Activated CD4-positive, alpha-beta T cell treated with anti-CD3 and anti-CD28 coated beads, Interleukin-2, amount 50 U/mL, for 16 hours (primary cell): ENCODE measurements at places on chromosomes 1 and 21.

DNA sequence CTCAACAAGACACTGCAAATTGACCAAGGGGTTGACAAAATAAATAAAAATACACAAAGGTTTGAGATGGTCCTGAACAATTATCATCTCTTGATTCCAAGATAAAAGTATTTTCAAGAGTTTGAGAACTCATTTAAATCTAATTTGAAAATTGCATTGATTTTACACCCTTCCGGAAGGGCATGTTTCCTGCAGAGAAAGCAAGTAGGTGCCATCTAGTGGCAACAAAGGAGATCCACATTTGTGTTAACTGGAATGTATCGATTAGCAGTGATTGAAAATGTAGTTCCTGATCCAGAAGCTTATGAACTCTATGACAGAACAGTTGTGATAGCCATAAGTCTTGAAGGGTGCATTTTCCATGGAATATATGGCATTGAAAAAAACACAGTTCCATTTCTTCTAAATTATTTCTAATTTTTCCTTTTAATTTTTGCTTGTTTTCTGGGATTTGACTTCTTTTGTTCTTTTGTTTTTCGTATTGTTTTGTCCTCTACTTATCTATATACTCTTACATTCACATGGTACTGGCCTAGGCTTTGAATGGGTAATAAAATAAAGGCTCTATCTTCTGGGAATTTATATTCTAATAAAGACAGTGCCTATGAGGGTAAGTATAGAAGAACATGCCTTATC is 143.7 kb downstream of the DNM3 start:
- DNase-seq, result peak; percentile 64

DNA sequence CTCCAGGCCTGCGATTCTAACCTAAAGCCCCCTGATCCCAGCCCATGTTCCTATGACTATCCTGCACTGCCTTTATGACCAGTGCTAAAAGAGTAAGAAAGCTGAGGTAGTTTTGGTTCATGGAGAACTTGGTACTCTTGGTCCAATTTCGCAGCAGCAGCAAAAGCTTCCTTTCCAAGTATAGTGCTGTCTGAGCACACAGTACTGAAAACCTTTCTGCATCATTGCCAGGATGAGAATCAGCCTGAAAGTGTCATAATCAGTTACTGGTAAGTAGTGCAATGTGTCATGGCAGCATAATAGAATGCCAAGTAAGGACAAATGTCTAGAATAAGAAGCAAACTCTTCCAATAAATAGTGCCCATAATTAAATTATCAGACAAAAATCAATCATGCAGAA is 889.6 kb upstream of the ADGRL4 start:
- no peak for DNase-seq

DNA sequence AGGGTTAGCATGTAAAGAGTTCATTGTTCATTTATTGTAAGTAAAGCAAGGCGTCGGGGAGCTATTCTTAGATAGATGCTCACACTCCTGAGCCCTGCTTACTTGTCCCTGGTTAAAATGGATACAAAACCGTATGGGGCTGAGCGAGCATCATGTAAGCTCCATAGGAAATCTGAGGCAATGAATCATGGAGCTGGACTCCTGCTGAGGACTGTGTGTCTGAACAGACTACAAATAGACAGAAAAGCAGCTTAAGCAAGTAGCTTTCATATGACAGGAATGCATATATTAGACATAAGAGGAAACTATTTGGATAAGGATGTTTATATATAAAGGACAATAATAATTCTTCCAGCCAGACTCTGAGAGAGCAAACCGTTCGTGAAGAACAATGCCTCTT is 604.9 kb upstream of the PTBP2 start:
- DNase-seq, result no peak

- peak; percentile 74 for DNase-seq
Measured at GRCh38 chr1:54287176-54287650, 87.2 kb downstream of the MRPL37 start.

- no peak for DNase-seq
Measured at GRCh38 chr1:9344426-9345200, 51.9 kb downstream of the SPSB1 start.

GRCh38 chr1:100219883-100220282 is 29.8 kb downstream of the DBT start:
- peak; percentile 20 for DNase-seq

DNA sequence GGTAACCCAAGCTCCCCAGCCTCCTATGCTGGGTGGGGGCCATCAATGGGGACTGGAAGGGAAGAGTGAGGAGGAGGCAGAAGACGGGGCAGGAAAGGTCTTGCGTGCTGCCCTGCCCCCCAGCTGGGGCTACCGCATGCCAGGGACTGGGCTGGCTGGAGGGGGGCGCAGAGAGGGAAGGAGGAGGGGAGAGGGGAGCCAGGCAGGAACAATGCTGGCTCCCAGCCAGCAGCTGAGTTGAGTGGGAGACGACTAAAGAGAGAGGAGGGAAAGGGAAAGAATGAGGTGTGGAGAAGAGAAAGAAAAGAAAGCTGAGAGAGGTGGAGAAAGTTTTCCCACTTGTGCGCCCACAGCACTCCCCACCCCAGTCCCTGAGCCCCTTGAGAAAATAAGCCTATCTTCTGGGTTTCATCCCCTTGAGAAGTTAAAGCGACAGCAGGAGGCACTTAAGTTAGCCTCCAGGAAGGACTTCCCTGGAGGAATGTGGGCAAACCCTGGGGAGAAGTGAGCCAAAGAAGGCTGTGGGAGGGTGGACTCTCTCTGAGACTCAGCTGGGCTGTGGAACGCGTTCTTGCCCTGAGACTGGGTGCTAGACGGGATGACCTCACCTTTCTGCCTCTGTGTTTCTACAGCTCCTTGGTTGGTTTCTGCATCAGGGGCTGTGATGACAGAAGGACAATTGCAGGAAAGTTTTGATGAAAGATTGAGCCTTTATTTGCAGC is 12.9 kb upstream of the NES start:
- DNase-seq, result no peak

GRCh38 chr1:29392036-29392435 is 155.7 kb downstream of the PTPRU start:
- DNase-seq, result no peak

GRCh38 chr1:186775036-186775435 is 53.7 kb upstream of the PLA2G4A start:
- no peak for DNase-seq

DNA sequence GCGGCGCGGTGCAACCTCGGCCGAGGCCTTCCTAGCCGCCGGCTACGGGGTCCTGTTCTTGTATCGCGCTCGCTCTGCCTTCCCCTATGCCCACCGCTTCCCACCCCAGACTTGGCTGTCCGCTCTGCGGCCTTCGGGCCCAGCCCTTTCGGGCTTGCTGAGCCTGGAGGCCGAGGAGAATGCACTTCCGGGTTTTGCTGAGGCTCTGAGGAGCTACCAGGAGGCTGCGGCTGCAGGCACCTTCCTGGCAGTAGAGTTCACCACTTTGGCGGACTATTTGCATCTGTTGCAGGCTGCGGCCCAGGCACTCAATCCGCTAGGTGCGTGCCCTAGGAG is 379 bp downstream of the PPCS start:
- DNase-seq, result peak; percentile 72

DNA sequence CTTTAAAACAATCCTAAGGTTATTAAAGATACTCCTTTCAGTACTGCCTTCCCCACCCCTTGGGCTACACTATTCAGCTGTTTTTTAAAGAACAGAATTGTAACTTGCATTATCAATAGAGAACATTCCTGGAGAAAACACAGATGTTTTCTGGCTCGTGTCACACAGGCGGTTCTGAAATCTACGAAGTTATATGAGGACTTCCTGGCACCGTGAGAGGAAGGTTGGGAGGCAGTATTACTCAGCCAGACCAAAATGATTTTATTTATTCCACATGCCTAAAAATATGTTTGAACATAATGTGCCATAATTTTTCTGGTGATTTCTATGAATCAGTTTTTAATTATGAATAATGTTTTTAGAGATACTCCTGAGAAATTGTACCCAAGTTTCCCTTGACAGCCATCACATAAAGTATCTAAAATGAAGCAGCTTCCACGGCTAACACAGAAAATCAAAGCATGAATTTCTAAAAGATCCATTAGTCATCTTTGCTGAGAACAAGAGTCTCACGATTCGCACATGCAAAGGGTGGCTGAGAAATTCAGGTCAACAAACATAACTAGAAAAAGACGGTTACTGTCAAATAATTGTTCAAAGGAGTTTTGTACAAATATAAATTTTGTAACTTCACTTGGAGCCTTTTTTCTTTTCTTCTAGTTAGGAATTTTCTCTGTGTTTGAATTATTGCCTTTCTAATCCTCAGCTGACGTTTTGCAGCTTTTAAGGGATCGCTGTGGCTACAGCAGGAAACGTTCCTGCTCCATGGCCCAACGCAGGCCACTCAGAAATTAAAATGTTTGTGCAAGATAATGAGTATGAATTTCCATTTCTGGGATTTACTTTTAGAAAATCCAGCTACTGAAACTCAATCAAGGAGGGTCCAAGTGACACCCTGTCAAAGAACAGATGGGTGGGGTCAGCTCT is 8.0 kb upstream of the SIM2 start:
- no peak for DNase-seq

GRCh38 chr1:72412286-72412685 is 129.9 kb upstream of the NEGR1 start:
- DNase-seq, result no peak

DNA sequence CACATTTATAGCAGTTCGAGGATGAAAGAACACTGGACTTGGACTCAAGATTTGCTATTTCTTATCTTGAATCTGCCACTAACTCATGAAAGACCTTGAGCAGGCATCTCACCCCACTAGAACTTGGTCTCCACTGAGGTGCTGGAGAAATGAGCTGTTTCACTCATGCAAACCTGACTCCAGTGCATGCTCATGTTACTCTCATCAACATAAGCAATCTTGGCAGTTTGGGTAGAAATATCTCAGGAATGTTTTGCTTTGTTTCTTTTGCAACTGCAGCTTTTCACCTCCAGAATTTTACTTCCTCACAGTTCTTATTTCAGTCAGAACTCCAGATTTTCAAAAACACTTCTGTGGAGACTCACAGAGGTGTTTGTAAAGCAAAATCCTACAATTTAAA is 46.2 kb upstream of the DAB1 start:
- no peak for DNase-seq

- no peak for DNase-seq
Measured at GRCh38 chr1:201463071-201463552, 5.9 kb downstream of the PHLDA3 start.

- DNase-seq, result no peak
Measured at GRCh38 chr1:187839873-187840272, 1011.1 kb downstream of the PLA2G4A start.

DNA sequence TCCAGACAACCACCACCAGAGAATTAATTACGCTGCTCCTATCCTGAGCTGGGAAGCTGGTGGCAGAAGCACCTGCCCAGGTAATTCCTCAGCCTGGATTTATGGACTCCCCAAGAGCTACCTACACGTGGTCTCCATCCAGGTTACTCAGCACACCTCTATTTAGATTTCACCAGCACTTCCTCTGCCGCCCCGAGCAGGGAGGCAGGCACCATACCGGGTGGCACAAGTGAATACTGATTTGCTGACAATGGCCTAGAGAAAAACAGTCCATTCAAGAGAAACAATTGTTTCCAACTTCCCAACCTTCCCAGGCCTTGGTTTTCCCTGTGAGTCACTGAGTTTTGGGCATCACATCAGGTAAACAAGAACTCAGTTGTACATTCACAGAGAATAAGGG is 134.3 kb downstream of the MATN1 start:
- DNase-seq, result no peak

GRCh38 chr21:31136891-31137290 is 98.6 kb upstream of the KRTAP19-8 start:
- DNase-seq, result no peak

GRCh38 chr1:203704120-203704519 is 60.9 kb upstream of the LAX1 start:
- DNase-seq, result no peak

GRCh38 chr21:44927587-44928461 is 7.1 kb upstream of the ITGB2 start:
- DNase-seq, result peak; percentile 91

DNA sequence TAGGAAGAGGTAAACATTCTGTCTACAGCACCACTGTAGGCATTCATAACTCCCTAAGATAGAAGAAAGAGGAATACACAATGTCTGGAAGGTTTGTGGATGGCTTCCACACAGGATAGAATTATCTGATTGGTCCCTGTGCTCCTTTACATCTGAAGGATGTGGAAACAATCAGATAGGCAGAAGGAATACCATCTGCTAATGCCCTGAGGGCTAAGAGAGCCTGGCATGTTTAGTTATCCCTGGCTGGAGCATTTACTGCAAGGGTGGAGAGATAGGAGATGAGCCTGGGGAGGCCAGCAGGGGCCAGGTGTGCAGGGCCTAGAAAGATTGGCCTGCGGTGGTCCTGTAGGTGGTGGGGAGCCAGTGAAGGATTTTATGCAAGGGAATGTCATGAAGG is 8.6 kb upstream of the ACBD3 start:
- DNase-seq, result no peak

DNA sequence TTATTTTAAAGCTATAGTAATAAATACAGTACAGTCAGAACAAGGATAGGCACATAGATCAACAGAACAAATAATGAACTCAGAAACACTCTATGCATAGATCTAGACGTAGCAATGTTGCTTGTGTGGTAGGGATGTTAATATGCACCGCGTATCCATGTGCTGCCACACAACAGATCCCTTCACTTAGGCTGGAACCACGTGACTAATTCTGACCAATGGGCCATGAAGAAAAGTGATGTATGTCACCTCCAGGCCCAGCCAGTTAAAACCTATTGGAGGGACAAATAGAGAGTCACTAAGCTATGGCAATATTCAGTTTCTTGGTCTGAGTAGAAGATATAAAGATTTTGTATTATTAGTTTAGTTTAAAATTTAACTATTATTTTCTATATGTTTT is 91.4 kb downstream of the ADAMTS1 start:
- no peak for DNase-seq

- no peak for DNase-seq
Measured at GRCh38 chr1:8458607-8459006, 140.7 kb downstream of the SLC45A1 start.

DNA sequence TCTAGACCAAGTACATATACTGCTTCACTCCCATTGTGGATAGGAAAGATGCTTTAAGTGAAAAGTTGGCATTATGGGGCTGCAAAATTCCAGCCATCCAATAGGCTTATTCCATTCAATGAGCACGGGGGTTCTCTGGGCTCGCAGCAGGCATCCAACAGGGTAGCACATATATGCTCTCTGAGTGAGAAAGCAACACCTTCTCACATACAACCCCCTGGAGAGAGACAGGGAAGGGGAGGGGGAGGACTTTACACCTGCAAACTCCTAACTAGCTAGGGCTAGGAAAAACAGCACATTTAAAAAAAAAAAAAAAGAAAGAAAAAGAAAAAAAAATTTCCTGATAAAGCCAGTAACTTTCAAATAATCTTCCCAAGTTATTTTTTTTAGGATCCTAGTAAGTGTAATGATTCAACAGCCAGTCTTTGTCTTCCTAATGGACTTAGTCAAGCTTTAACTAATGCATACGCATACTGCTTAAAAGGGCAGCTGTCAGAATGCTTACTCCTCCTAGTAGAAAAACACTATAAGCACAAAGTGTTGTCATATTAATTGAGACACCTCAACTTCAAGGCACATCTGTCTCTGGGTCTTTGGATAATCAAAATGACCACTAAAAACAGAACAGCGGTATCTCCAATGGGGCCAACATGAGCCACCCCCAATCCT is 18.7 kb downstream of the PSMB2 start:
- no peak for DNase-seq
